ENCODE measurements at places on chromosomes 1 and 21.

- DNase-seq, result no peak
Measured at GRCh38 chr1:244326757-244327156, 125.0 kb downstream of the ADSS2 start.

- no peak for DNase-seq
Measured at GRCh38 chr1:158400871-158401270, 1.6 kb upstream of the OR10T2 start.

DNA sequence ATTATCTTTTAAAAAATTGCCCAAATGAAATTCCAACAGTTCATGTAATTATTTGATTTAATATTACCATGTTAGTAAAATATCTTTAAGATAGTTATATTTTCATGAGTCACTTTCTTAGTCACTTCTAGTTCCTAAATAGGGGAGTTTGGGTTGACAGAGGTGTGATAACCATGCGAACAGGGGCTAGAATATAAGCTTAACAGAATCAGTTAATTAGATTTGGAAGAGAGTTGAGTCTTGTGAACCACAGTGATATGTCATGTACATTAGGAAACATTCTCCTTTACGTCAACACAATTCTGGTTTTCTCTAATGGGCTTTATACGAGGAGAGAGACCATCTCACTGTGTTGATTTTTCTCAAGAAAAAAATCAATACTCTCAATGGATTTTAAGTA is 64.8 kb upstream of the ZNF281 start:
- no peak for DNase-seq

- no peak for DNase-seq
Measured at GRCh38 chr1:188642704-188643103, 1814.0 kb downstream of the PLA2G4A start.

DNA sequence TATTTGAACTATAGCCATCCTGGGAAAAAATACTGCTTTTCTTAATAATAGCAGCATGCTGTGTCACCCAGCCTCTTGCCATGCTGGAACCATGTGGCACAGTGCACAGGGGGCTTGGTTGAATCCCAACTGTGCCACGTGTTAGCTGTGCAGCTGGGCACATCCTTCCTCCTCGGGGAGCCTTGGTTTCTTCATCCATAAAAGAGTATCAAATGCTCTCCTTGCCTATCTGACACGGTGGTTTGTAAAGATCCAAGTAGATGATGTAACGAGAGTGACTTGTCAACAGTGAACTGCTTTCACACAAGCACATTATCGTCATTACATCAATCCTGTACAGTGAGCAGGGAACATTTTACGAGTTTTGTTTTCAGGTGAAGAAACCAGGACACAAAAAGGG is 24.4 kb downstream of the VASH2 start:
- no peak for DNase-seq

DNA sequence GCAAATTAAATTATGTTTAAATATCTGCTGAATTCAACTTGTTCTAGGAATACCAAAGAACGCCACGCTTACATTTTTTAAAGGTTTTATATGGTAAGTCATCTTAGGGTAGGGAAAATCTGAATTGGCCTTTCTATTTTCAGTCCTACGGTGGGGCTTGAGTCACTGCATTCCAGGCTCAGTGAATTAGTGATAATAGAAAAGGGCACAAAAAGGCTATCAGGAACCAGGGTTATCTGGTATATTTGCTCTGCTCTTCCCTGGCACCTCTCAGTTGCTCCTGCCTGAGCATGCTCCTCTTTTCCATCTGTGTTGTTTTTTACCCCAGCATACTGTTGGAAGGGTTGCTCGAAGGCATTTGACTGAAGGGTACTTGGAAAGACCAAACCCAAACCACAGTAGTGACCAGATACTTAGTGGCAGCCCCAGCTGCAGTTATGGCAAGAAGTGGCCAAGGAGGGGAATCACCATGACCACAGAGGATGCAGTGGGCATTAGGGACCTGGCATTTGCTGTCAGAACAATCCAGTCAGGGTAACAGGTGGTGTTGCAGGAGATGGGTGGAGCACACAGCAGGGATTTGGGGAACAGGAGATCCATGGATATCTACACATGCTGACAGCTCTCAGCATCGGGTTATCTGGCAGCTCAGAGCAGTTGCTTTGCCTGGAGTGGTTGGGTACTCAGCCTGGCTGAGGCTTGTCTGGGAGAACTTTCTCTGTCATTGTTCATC is 2.3 kb downstream of the OVAAL start:
- no peak for DNase-seq

GRCh38 chr1:221089273-221089672 is 210.0 kb downstream of the HLX start:
- DNase-seq, result no peak

DNA sequence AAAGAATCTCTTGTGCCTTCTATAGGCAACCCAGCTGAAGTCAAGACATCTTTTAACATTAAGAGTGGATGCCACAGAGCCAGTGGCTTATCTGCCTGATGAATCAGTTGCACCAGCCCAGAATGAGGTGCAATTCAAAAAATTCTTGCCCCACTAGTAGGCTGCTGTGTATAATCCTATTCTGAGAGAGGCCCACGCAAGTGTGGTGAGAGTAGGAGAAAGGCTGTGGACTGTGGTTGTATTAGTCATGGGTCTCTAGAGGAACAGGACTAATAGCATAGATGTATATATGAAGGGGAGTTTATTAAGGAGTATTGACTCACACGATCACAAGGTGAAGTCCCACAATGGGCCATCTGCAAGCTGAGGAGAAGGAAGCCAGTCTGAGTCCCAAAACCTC is 216.4 kb downstream of the LTN1 start:
- no peak for DNase-seq

GRCh38 chr1:1309251-1310108 is 1.1 kb downstream of the PUSL1 start:
- DNase-seq, result no peak

GRCh38 chr1:92858564-92859399 is 26.9 kb downstream of the RPL5 start:
- peak; percentile 38 for DNase-seq

- no peak for DNase-seq
Measured at GRCh38 chr1:231557411-231557810, 28.9 kb downstream of the TSNAX start.

DNA sequence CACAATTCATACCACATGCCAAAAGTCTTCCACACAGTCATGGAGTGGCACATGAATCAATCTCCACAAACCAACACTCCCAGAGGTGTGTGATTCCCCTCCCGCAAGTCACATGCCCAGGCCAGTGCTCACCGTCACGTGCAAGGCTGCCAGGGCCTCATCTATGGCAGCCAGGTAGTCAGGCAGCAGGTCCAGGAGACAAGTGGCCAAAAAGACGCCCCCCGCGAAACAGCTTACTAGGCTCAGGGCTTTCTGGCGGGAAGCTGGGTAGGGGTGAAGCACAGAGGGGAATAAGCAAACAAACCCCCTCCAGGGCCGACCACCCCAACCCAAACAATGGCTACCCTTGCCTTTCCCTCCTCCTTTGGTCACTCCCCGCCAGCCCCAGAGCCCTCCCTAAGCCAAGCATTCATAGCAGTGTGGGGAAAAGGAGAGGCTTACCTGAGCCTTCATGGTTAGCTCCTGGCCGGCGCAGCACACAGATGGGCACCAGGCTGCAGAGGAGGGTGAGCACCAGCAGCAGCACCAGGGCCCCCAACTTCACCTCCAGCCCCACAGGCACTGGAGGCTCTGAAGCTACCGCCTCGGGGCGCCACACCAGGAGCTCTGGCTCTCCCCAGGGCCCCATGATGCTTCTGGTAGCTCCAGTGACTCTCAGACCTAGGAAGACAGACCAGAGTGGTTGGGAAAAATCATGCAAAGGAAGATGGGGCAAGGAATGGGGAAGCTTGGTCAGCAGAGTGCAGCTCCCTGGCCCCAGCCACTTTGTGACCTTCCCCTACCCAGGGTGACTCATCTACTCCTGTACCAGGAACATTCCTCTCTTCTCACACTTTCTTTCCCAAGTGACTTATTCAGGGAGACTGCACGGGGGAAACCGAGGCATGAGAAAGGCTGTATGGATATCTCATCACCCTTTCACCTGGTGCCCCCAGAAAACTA is 978 bp downstream of the SLC39A1 start:
- no peak for DNase-seq

DNA sequence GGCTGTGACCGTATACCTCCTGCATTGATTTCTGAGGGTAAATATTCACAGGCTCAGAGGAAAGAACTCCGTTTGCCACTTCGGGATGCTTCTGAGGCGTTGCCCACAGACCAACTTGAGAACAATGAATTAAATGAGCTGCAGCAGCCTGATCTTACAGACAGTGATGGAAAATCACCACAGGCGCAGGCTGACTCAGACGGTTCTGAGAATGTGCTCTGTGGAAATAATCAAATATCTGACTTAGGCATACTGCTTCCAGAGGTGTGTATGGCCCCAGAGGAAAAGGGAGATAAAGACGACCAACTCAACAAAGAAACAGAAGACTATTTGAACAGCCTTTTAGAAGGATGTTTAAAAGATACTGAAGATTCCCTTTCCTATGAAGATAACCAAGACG is 76.7 kb upstream of the SCCPDH start:
- no peak for DNase-seq

- DNase-seq, result no peak
Measured at GRCh38 chr1:228008391-228009115, 1.8 kb downstream of the WNT3A start.

- DNase-seq, result no peak
Measured at GRCh38 chr1:4224684-4225467, 324.8 kb upstream of the C1orf174 start.

DNA sequence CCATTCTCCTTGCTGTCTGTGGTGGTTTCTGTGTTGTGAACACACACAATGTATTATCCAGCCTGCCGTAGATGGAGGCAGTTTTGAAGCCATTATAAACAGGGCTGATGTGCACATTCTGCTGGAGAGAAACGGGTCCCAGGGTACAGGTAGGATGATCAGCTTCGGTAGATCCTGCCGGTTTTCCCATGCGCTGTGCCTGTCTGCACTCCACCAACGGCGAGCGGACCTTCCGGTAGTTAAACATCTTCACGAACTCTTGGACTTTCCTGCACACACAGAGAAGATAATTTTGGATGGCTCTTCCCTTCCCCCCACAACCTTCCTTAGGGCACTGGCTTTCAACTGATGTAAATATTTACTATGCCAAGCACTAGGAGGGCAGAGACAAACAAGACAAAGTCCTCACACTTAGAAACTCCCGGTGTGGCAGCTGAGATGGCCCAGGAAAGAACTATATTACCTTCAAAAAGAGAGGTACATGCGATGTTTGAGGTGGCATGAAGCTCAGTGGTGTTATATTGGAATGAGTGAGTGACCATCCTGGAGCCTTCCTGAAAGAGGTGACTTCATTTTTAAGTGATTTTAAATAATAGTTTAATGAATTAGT is 41.7 kb downstream of the ALPL start:
- no peak for DNase-seq

- peak; percentile 34 for DNase-seq
Measured at GRCh38 chr1:58782178-58783089, 1.4 kb downstream of the JUN start.

GRCh38 chr21:28066596-28067387 is 925.9 kb downstream of the LTN1 start:
- DNase-seq, result no peak

DNA sequence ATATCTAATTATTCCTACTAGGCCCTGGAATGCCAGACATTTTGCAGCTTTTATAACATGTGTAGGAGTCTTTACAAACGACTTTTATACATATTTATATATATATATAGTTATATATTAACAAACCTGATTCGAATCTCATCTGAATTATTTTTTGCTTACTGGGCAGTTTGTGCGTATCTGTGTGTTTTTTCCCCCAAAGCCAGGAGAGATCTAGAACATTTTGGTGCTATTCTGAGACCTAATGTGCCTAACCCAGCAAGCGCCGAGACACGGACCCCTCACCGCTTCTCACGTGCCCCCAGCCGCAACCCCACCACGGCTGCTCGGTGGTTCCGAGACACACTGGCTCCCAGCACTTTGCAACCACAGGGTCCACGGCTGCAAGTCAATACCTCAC is 54.8 kb downstream of the CASZ1 start:
- DNase-seq, result no peak

DNA sequence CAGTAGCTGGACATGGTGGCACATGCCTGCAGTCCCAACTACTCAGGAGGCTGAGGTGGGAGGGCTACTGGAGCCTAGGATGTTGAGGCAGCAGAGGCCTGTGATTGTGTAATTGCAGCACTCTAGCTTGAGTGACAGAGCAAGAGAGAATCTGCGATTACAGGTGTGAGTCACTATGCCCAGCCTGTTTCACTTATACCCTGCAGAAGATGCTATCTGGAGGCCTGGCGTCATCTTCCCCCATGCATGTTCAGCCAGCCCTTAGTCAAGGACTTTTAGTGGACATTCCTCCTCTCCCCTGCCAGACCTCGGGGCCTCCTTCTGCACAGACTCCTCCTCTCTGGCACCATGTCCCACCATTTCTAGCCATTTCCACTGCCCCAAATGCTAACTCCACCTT is 36.3 kb upstream of the RCC2 start:
- no peak for DNase-seq

DNA sequence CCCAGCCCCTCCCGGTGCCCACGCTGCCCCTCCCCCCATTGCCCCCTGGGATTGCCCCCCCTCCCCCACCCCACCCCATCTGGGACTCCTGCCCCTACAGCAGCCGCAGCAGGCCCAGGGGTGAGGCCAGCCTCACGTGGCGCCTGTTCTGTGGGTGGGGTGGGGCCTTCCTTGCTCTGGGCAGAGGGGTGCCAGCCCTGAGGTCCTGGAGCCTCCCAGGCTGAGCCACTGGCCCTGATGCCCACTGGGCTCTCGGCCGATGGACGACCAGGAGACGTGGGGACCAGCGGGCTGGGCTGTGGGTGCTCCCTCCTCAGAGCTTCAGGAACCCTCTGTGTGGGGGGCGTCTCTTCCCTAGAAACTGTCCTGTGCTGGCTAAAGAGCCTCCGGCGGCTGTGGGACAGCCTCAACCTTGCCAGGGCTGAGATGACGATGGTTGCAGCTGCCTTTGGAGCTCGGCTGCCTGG is 5.8 kb upstream of the C1orf159 start:
- DNase-seq, result no peak

GRCh38 chr1:160862203-160863060 is at the start of gene CD244:
TSS of gene CD244 (minus strand) at chr1:160862887. CDS start at chr1:160862677, 210 bp downstream.
- DNase-seq, result peak; percentile 34

DNA sequence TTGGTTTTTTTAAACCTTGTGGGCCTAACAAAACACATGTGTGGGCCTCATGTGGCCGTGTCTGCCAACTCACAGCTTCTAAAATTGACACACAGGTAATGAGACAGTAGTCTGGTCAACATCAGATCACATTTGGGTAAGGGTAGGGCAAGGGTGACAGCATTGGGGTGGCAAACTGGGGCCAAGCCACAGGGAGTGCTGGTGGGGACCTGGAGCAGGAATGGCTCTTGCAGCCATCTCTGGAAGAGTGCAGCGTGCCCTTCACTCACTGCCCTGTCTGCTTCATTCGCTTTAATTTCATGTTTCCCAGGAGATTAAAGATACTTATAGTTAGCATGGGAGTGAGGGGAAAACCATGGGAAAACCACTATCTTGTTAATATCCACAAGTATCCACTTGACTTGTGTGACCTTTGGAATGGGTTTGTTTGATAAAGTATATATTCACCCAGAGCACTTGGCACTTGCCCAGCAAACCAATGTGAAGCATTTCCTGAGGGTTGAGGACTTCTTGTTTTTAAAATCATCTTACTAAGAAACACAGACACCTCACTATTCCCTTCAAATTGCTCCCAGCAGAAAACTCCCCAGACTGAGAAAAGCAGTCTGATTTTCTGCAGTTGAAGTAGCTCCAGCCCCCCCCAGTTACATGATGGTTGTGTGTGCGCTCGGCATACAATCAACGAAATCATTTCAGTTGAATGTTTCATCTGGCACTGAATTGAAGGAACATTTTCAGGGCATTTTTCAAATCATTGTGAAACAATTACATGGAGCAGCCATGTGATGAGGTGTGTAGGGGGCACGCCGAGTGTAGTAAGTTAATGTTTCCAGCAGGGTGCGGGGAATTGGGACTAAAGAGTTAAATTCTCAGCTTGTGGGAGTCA is 175.7 kb downstream of the VPS13D start:
- no peak for DNase-seq
